Kasumi-1 (cell line): ENCODE measurements at places on chromosomes 6 and 20.

GRCh38 chr20:20695250-20695816 lies 17.1 kb downstream of the RALGAPA2 start:
- no peak for DNase-seq

DNA sequence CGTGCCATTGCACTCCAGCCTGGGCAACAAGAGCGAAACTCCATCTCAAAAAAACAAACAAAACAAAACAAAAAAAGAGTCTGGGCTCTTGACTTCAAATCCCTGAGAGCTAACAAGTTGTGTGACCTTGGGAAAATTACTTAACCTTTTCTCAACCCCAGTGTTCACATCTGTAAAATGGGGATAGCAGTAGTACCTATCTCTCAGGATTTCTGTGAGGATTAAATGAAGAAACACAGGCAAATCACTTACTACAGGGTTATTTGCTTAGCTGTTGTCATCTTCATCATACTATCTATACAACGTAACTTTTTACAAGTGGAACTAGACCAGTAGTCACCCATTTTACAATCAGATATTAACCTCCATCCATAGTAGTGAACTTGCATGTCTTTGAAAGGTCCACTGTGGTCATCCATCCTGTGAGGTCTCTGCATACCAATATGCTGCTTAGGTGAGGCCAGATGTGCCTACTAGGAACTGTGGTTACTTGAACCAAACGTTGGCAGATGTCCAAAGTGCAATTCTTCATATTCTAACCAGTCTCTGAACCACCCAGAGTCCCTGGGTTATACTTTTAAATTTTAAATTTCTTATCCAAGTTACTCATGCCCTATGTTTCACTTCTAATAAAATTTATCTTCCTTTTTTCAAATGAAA lies 128.9 kb upstream of the BEND3 start:
- no peak for DNase-seq

DNA sequence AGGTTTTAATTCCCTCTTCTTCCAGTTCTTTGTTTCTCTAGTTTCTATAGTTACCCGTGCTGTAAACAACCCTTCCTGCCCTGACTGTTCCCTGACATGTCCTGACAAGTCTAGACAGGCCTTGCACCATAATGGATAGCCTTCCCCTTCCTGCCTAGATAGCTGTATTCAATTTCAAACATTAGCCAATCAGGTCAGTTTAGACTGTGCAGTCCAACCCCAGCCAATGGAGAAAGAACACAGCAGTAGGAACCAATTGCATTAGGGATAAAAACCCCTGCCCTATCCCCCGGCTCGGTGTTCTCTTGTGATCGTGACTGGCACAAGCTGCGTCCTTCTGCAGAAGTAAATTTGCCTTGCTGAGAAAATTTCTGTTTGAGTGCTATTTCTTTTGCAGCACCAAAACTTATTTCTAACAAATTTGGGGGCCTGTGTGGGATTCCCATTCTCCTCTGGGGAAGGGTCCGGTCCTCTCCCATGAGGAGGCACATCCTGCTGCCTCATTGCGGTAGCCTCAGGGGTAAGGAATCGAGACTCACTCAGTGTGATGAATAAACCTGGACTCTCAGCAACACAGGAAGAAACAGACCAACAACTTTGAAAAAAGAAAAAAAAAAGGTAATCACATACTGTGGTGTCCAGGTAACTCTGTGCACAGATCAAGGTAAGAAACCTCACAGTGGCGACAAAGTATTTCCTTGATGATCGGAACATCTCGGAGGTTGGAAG lies 248.7 kb upstream of the ECI2 start:
- DNase-seq = no peak

DNA sequence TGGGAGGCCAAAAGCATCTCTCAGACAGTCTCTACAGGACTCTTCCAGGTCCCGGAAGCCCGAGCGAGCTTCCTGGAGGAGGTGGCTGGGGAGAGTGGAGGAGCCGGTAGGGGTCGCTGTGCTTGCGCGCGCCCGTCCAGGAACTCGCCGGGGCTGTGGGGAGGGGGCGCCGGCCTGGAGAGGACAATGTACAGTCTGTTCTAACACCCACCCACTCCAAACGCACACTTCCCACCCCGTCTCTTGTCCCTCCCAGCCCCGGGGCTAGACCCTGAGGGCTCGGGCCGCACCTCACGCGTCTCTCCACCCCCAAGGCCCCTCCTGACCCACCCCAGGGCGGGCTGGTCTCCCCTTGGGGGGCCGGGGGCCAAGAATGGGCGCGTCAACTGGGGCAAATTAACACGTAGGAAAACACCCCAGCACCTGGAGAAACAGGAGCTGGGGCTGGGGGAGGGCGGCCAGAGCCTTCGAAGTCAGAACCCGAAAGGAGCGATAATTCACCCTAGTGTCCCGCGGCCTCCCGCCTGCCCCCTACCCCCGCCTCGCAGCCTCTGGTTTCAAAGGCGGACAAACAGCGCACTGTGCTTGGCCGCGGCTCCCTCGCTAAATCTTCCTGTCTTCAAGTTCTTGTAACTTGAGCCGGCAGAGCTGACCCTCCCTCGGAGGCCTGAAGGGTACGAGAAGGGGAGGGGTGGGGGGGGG lies 103.2 kb upstream of the FOXP4 start:
- no peak for DNase-seq

GRCh38 chr6:42259286-42259685 lies 41.6 kb upstream of the MRPS10 start:
- no peak for DNase-seq

DNA sequence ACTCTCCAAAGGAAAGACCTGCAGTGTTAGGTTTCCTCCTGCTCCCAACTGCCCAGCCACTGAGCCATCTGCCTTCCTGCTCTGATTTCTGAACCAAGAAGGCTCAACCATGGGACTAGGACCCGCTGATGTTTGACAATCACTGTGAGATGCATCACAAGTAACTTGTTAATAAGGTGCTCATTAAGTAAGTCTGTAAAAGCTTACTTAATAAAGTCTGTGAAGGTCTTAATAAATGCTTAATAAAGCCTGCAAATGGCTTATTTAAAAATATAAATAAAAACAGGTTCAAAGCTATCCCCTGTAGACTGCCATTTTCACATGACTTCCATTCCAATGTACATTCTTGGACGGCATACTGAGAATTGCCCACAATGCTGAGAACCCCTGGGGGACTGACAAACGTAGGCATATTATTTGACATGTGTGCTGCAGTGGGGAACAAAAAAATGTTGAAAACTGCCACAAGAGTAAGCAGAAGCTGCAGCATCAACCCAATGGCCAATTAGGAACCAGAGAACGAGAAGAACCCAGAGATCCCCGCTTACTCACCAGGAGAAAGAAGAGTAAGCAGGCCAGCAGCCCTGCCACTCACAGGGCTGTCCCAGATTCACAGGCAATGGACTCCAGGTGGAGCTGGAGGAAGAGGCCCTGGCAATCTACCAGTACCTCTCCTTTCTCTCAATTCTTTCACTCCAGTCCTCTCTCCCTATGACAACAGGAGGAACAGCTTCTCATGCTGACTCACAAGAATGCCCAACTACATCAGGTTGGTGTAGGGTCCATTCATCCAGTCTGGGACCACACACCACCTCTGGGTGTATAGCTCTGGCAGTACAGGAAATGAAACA lies 19.5 kb downstream of the KIF13A start:
- DNase-seq = no peak

- no peak for DNase-seq
Measured at GRCh38 chr6:15496345-15497131, 166.3 kb downstream of the DTNBP1 start.

DNA sequence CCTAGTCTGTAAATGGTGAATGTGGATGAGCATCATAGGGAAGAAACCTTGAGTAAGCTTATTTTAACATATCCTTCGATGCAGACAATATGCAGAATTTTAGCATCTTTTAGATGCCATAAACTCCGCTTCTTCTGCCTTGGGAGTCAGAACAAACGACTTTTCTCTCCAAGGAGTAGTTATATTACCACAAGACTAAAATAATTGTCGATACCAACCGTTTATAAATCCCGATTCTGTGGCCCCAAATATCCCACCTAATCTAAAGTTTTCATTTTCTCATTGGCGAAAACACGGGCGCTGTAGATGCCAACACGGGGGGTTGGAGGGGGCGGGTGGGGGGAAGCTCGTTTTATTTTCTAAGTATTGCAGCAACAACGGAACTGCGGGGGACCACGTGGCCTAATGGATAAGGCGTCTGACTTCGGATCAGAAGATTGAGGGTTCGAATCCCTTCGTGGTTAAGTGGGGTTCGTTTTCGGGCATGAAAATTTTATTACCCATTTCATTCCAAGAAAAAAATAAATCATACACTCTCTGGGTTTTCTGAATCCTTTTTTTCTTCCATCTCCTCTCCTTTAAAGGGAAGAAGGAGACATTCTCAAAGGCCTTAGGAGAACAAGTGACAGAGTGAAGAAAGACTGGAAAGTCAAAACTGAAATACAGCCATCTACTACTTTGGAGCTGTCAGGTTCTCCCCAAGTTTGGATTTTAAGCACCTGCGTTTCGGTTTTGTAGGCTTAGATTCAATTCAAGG lies 65.5 kb upstream of the BTN3A2 start:
- DNase-seq = no peak
